ENCODE measurements at places on chromosomes 1 and 21.

- no peak for DNase-seq
Observed at GRCh38 chr1:5847013-5847659, 145.1 kb downstream of the NPHP4 start.

GRCh38 chr1:91245435-91245834 lies 159.2 kb downstream of the HFM1 start:
- DNase-seq, result no peak

GRCh38 chr1:1169429-1170214 lies 4.1 kb upstream of the TTLL10 start:
- no peak for DNase-seq

DNA sequence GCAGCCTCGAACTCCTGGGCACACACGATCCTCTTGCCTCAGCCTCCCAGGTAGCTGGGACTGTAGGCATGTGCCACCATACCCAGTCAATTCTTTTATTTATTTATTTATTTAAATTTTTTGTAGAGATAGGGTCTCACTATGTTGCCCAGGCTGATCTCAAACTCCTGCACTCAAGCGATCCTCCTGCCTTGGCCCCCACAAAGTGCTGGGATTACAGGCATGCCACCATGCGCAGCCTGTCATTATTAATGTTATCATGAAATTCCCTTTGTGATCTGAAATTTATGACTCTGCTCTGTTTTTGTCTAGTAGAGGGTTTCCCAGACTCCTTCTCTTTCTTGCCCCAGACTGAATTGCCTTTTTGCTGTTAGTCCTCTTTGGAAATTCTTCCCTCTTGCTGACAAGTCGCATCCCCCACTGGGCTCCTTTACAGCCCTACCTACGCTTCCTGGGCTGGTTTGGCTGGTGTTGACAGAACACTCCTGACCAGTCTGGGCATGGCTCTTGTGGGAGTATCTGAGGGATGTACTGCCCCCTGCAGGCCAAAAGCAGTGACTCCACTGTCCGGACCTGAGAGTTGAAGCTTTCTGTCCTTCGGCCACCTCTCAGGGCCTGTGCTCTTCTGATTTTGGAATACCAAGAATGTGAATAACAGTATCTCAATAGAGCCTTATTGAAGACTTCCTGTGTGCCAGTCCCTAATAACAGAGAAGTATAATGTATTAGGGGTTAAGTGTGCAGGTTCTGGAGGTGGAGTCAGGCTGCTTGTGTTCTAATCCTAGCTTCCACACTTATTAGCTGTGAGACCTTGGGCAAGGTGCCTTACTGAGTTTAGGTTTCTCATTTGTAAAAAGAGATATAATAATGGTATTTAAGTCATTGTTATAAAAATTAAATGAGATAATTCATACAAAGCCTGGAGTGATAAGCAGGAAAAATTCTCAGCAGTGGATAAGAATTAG lies 28.2 kb downstream of the TCEANC2 start:
- DNase-seq, result no peak

GRCh38 chr1:154186177-154186576 lies 5.7 kb downstream of the TPM3 start:
- DNase-seq, result no peak

DNA sequence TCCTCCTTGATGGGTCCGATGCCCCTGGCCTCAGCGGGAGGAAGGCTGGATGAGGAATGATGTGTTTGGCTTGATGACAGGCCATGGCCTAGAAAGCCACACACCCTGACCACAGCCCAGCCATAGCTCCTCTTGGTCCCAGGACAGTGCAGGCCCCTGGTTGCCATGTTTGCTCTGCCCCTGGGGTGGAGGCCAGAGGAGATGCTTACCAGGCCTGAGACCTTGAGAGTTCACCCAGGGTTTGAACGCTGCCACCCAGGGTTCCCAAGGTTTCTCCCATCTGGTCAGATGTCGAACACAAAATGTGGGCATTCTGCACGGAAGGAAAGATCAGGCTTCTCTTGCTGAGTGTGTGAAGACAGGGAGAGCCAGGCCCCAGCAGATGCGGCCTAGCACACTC lies 2.6 kb downstream of the C1orf226 start:
- DNase-seq, result peak; percentile 81

GRCh38 chr1:2796890-2797740 lies 4.4 kb downstream of the TTC34 start:
- no peak for DNase-seq

- DNase-seq, result no peak
Observed at GRCh38 chr1:225004396-225004795, 74.9 kb downstream of the DNAH14 start.

DNA sequence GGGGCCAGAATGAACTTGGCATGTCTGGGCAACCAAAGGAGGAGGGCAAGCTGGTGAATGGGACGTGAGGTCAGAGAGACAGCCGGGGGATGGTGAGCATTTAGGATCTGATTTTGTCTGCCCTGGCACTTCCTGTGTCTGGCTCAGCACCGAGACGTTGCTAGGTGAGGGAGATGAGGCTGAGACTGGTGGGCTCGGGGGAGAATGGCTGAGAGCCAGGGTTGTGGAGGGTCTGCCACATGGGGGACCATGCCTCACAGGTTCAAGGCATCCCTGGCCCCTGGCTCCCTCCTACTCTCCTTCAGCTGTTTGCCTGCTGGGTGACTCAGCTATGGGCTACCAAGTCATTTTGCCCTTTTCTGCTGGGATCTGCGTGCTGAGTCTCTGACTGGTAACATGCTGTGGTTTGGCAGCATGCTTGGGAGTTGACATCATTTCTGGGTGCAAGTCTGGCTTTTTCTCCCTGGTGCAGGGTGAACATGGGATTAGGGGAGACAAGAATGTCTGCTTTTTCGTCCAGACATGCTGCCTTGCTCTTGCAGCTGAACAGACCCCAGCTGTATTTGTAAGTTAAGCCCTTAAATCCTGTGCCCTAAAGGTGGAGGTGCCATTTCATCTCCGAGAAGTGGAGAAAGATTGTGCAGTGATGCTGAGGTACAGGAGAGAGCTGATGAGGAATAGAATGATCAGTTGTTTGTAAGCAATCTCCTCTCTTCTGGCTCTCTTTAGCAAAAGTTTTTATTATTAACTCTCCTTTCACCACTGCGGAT lies 17.6 kb downstream of the GALNT2 start:
- DNase-seq, result no peak

All from vagina (tissue), 2 donors.